Retina (tissue), 1 donor: ENCODE measurements at places on chromosomes 2 and 18.

DNA sequence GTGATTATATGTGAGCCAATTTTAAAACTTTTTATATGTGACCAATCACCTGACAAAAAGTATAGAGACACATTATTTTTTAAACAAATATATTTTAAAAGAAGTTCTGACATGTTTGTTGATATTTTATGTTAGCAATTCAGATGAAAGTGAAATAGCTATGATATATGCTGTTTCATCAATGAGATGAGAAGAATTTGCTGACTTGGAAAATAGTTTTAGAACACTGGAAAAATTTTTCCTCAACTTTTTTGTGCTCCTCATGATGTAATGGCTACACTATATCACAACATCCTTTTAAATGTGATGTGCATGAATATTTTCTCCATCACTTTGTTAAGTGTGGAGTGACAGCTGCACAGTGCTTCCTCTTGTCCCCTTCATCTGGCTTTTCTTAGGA is 434.0 kb downstream of the PLCL1 start:
- DNase-seq, result no peak

DNA sequence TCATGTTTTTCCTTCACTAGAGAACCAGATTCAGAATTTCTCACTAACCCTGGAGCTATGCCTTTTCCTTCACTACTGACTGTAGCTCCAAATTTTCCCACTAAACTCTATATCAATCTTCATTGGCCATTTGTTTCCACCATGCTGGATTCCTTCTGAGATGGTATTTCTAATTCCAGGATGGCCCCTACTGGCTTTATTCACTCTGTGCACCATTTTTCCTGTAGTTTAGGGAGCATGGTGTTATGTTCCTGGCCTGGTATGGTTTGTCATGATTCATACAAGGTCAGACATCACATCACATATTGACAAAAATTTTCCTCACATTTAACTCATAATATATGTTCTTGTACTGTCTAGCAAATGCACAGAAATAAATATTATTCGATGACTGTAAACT is 229.2 kb upstream of the TFPI start:
- DNase-seq, result no peak

DNA sequence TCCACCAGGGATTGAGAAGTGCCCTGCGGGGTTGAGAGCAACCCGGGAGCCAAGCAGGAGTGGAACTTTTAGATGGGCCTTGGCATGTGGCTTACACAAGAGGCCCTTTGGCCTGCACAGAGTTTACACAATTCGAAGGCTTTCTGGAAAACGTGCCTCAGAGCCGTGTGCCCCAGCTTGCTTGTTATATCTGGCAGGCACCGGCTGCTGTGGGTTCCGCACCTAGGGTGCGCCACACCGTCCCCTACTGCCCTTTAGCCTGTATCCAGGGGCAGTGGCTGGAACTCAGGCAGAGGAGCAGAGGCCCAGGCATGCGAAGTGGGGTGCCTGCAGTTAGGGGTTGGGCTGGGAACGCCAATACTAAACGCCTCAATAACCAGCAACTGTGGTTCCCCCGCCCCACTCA is 32.9 kb upstream of the EDAR start:
- DNase-seq, result no peak

- no peak for DNase-seq
Measured at GRCh38 chr2:162925595-162925994, 87.0 kb upstream of the KCNH7 start.

DNA sequence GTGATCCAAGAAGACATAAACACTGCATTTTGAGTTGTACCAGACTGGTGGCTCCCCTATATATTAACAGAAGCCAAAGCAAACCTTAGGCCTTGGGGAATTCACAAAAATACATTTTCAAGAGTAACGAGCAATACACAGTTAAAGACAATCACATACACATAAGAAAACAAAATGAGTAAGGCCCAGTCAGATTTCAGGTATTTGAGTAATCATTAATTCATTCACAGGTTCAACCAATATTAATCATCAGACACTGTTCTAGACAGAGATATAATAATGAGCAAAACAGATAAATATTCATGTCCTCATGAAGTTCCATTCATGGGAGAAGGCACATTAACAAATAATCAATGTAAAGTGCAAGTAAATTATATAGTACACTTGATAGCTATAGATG is 9.6 kb downstream of the STPG4 start:
- DNase-seq, result no peak

GRCh38 chr2:192645811-192646598 is 451.3 kb upstream of the TMEFF2 start:
- no peak for DNase-seq

DNA sequence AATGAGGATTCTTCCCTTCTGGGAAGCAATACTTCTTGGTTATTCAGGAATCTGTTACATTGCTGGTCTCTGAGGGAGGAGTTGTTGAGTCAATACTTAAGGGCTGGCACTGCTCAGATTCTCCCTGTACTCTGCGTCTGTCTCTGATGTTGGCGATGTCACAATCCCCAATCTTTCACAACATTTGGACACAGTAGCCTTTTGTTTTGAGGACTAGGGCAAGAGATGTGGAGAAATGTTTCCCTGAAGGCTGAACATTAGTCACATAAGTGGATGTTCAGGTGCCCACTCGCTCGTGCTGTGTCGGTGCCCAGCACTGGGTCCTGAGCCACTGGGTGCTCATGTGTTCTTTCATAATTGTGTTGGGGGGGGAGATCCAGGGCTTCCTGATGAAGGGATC is 55.0 kb downstream of the MAPK4 start:
- no peak for DNase-seq

- DNase-seq, result no peak
Measured at GRCh38 chr2:177917169-177917568, 155.4 kb downstream of the PDE11A start.

DNA sequence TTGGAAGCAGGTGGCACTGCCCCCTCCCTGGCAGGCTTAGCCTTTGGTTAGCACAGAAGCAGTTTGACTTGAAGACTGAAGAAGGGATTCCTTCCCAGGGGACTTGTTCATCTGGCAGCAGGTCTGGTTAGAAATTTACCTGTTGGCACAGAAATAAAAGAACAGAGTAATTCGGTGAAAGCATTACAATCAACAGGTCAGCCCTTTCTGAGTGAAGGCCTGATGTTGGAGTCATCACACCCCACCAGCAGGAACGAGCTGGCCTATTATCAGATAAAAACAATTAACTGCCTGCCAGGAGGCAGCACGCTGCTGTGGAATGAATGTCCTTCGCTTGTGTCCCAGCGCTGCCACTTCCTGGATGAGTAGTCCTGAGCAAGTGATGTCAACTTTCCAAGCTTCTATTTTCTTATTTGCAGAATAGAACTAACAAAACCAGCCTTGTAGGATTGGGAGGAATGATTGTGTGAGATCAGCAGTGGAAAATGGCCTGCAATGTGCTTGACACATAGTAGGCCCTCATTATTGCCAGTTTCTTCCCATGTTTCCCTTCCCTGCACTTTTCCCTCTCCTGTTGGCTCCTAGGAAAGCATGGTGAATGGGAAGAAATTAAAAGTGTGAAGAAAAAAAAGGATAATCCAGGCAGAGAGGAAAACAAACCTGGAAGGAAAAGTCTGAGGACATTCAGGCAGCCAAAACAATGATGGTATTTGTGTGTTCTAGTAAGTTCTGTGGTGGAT is 29.0 kb downstream of the LGALSL start:
- no peak for DNase-seq

- DNase-seq, result no peak
Measured at GRCh38 chr2:238326801-238327365, 6.6 kb downstream of the TRAF3IP1 start.

GRCh38 chr2:191666732-191667131 is 11.2 kb upstream of the NABP1 start:
- no peak for DNase-seq

DNA sequence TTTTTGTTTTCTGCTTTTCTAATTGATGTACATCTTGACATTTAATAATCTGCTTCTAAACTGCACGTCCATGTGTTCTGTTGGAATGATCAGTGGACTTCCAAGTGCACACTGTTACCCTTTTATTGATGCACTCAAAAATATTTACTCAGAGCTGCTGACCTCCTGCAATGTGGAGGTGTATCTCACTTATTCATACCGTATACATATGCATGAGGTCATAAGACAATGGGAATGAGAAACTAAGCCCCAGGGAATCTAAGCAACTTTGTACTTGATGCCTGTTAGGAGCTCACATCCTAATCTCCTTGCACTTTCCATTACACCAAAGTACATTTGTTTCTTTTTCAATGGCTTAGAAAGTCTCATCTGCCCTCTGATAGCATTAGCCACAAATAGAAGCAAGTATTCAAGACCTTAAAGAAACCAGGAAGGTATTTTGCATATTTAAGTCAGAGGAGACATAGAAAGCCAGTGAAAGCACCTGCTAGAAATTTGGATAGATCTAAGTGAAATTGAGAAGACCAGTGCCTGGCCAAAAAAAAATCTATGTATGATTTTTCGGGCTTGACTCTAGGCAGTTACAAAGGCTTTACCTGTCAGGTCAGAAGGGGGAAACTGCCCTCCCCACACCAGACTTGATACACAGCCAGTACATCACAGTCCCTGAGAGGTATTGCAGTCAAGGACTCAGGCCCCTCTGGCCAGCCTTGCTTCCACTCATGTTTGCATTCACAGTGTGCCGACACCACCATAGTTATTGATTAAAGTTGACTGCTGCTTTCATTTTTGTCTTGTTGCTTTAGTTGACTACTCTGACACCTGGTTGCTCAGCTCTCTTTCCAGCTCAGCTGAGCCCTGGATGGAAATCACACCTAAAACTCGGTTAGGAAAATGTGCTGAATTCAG is 391.7 kb upstream of the CYRIA start:
- no peak for DNase-seq

- no peak for DNase-seq
Measured at GRCh38 chr2:168738062-168738461, 64.4 kb upstream of the NOSTRIN start.

DNA sequence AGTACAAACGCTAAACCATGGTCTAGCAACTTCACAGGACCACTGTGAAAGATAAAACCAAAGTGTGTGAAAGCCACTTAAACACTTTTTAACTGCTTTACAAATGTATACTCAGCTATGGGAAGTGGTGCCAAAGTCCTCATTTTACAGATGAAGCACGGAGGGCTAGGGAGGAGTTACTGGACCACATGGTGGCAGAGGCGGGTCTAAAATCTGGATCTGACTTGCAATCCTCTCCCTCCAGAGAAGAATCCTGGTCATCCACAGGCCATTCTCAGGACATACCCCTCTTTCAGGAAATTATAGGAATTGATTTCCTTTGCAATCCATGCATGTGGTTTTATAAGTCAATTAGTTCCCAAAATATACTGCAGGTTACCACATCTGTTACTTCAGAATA is 84.6 kb upstream of the GYPC start:
- DNase-seq, result no peak

- DNase-seq, result peak; percentile 52
Measured at GRCh38 chr2:43622931-43623451, 14.1 kb upstream of the PLEKHH2 start.

GRCh38 chr2:27281442-27281841 is 787 bp upstream of the TRIM54 start:
- DNase-seq, result no peak

- DNase-seq, result no peak
Measured at GRCh38 chr2:118509319-118510004, 338.0 kb downstream of the EN1 start.

DNA sequence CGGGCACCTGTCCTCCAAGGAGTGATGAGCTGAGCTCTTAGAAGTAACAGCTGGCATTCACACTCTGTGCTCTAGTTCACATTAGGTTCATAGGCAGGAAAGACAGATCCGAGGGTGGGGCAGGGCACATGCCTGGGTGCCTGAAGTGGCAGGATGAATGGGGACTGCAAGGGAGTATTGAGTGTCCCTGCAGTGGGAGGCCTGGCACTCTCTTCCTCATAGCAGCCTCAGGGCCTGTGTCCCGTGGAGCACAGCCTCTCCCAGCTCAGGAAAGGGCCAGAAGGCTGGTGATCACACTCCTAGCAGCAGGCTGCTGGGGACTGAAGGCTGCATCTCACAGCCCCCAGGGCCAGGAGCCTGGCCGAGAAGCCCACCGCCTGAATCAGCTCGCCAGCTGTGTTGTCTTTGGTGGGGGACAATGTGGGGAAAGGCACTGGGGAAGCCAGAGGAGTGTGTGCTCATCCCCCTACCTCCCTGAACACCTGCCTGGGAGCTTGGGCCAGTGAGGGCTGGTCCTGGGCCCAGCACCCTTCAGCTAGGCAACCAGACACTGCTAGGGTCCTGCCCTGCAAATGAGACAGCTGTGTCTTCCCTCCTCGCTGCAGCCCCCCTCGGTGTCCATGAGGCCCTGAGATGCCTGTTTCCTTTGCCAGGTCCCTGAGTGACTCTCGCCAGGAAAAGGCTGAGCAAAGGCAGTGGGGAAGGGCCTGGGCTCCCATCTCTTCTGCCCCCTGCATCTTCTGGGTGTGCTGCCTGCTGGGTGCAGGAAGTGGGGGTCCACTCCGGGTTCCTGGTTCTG is 48.2 kb upstream of the HS6ST1 start:
- DNase-seq, result peak; percentile 53

DNA sequence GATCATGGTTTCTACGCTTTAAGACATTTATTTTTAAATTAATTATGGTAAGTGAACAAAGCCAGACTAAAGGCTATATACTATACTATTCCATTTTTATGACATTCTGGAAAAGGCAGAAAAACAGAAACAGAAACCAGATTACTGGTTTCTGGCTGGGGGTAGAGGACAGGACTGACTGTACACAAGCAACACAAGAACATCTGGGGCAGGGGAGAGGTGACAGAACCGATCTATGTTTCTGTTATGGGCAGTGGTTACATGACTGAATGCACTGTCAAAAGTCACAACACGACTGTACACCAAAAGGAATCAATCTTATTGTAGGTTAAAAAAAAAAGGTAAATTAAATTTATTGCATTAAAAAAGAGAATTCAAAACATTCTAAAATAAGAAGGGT is 64.7 kb downstream of the PTPN2 start:
- no peak for DNase-seq

- DNase-seq, result peak; percentile 98
Measured at GRCh38 chr2:216498379-216499352, at the start of gene RPL37A. RPL37A (plus strand) TSS chr2:216498844; CDS start chr2:216498875, 31 bp downstream.

DNA sequence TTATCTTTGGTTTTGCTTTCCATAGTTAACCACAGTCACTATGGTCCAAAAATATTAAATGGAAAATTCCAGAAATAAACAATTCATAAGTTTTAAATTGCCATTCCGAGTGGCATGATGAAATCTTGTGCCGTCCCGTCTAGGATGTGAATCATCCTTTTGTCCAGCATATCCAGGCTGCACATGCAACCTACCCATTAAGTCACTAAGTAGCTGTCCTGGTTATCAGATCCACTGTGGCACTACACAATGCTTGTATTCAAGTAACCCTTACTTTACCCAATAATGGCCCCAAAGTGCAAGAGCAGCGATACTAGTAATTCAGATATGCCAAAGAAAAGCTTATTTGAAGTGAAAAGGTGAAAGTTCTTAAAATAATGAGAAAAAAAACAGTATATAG is 10.7 kb downstream of the USP34 start:
- DNase-seq, result no peak

DNA sequence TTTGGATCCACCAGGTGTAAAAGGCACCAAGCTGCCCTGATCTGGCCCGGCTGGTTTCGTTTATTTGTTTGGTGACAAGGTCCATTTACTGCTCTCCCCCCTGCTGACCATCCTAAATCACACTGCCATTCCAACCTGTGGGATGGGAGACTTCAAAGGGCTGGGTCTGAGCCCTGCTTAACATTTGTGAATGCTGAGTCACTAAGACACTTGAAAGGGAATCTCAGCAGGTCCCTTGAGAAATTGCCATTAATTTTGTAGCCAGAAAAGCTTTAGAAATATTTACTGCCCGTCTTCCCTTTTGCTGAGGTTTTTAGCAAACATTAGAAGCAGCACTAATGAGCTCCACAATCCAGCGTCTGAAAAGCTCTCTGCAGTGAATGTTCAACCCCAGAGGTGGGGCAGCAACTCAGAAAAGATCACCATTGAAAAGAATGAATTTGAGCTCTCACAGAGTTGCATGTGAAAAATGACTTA is 133.8 kb downstream of the ARL4C start:
- DNase-seq, result no peak
